ENCODE measurements at places on chromosomes 2 and 18.
A peak's percentile ranks its signal among the peaks of the same experiment; 100 is the strongest.

GRCh38 chr2:10647886-10648605 lies 41.7 kb downstream of the NOL10 start:
- DNase-seq, result no peak

DNA sequence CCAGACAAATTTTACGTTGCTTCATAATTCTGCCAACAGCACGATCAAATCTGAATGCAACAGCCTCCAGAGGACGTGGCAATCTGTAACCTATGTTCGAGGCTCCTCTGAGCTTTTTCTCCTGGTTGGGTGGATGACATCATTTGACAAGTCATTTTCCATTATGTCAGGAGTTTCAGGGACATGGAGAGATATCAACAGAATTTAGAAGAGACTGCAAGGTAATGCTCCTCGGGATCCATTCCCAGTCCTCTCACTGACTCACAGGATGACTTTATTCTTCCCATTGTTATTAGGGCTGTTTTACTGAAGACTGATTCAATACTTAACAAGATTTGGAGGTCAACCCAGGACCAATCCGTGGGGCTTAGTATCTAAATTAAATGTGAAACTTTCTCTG lies 72.5 kb upstream of the RNF152 start:
- DNase-seq, result no peak

- DNase-seq, result no peak
These were observed 29.2 kb downstream of the CAPN14 start for GRCh38 chr2:31188131-31188530.

- DNase-seq, result no peak
These were observed 241.6 kb downstream of the PDE11A start for GRCh38 chr2:177830881-177831386.

DNA sequence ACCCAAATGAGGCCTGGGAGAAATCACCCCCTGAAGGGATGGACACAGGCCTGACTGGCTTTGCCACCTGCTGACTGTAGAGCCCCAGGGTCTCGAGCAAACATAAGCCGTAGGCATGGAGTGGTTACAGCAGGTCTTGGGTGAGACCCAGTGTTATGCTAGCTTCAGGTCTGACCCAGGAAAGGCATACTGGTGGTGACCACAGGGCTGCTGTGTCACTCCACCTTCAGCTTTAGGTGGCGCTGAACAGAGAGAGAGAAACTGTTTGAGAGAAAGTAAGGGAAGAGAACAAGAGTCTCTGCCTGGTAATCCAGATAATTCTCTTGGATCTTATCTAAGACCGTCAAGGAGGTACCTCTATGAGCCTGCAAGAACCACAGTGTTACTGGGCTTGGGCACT lies 1544.2 kb upstream of the TMEFF2 start:
- no peak for DNase-seq

DNA sequence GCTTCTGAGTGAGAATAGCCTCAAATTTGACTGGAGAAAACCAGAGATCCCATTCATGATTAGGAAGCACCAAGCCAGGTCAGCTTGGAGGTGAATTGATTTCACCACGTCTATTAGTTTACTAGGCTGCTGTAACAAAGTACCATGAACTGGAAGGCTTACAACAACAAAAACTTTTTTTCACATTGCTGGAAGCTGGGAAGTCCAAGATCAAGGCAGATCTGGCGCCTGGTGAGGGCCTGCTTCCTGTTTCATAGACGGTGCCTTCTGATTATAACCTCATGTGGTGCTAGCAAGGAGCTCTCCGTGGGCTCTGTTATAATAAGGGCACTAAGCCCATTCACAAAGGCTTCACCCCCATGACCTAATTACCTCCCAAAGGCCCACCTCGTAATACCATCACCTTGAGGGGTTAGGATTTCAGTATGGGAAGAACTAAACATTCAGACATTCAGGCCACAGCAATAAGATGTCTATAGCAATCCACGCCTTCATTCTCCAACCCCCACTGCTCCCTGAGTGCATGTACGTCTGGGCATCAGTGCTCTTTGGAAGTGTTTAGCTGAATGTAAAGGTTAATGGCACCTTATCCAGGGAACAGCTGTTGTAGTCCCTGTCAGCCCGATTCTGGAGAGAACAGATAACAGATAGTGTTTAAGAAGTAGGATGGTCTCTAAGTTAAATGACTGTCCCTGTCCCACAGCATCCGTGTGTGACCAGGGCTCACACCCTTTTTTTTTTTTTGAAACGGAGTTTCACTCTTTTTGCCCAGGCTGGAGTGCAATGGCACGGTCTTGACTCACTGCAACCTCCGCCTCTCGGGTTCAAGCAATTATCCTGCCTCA lies 89.2 kb downstream of the SOCS6 start:
- no peak for DNase-seq

DNA sequence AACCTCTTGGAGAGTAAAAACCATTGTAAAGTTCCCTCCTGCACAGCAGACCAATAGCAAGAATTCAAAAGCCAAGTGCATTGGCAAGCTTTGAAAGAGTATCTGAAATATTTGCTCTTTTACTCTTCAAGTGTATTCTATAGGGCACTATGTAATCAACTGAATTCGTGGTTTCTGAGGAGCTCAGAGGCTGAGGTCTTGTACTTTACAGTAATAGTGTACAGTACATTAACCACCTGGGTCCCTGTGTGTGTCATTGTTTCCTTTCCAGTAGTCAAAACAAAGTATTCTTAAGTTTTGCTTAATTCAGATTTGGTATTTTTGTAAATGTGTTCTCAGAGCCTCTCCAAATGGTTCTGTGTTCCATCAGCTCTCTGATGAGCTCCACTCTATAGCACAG lies 769.7 kb downstream of the LRRTM4 start:
- DNase-seq, result no peak

DNA sequence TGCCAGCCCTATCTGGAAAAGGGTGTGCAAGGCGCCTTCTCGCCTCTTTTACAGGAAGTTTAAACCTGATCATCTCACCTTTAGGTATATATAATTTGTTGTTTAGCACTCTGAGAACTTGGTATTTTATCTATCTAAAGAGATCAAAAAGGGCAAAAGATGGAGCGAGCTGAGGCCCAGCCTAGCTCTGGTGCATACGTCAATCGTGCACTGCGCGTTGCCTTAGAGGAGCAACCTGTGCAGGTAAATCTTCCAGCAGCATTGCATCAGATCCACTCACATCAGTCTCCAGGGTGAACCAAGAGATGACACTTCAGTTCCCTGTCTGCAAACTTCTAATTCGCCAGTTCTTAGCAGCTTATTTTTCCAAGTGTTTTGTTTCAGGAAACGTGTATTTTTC lies 15.4 kb downstream of the BCL11A start:
- DNase-seq, result no peak

DNA sequence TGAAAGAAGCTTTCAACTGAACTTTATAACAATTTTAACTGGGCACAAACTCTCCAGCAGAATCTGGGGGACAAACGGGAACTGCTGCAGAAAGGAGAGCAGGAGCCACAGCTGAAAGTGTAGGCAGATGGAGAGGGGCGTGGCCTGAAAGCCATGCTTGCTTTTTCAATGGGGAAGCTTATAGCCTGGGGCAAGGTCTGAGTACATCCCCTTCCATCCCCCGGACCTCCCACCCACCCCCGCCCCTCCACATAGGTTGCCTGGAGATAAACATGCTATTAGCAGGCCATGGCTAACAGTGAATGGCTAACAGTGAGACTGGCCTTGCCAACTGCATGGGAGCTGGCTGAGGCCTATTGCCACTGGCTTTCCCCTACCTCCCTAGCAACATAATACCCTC lies 317.9 kb upstream of the TANK start:
- DNase-seq, result no peak

GRCh38 chr18:13501891-13502290 lies 224.5 kb downstream of the FAM210A start:
- no peak for DNase-seq

GRCh38 chr2:15936277-15937104 lies 3.9 kb upstream of the MYCN start:
- no peak for DNase-seq

GRCh38 chr2:120670771-120671480 lies 64.7 kb upstream of the GLI2 start:
- no peak for DNase-seq

- DNase-seq, result no peak
These were observed 158.2 kb downstream of the TDRD15 start for GRCh38 chr2:21281791-21282514.

DNA sequence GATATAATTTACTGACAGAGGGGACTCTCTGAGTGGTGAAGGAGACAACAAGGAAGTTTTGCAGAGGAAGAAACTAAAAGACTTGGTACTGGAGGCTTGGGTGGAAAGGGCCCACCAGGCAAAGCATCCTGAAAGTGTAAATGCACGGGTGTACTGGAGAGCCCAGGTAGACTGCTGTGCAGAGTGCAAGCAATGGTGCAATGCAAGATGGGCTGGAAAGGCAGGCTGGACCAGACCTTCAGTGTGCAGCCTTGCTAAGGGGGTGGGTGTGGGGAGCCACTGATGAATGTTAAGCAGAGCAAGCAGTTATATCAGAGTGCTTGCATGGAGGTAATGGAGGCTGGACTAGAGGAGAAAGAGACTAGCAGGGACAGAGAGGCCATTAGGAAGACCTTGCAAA lies 10.7 kb downstream of the C2orf74 start:
- DNase-seq, result no peak

- no peak for DNase-seq
These were observed 132.7 kb upstream of the STON1 start for GRCh38 chr2:48397281-48397680.

DNA sequence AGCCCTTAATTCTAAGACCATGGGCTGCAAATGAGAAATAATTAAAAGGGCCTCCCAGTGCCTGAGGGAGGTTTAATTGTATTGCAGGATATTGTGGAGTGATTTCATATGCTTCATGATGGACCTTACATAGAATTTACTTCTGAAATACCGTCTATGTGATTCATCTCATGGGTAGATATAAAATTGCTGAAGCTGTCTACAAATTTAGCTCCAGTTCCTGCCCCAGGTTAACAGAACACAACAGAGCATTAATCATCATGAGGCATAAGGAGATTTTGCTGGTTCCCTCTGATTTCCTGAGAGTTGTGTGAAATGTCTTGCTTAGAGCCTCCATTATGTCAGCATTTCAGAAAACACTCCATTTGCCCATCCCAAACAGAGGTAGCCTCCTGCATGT lies 770 bp downstream of the UPP2 start:
- no peak for DNase-seq

GRCh38 chr2:217551252-217551899 lies 451.4 kb downstream of the TNS1 start:
- DNase-seq, result no peak

DNA sequence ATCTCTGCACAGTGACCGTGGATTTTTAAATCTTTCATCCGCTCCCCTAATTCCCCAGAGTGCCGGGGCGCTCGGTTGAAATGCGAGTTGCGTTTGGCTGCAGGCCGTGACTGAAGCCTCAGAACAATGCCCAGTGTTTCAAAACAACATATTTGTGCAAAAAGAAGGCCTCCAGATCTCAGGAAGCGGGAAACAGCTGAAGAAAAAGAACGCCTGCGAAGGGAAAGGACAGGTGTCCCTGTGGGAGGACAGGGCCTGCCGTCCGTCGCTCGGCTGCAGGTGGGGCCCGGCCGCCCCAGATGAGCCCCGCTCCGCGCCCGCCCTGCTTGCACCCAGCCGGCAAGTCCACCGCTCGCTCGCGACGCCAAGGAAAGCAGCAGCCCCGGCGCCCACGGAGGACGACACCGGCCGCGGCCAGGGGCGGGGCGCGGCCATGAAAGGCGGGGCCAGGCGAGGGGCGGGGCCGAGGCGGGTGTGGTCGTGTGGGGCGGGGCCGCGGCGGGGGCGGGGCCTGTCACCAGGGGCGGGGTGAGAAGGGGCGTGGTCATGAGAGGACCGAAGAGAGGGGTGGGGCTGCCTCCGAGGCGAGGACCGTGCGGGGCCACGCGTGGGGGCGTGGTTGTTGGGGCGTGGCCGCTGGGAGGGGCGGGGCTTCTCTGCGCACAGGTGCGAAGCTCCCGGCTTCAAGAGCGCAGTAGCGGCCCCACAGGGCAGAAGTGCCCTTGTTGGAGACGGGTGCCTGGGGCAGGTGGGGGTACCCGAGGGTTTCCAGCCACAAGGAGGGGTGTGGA lies 17.6 kb upstream of the BOK start:
- peak; percentile 6 for DNase-seq

DNA sequence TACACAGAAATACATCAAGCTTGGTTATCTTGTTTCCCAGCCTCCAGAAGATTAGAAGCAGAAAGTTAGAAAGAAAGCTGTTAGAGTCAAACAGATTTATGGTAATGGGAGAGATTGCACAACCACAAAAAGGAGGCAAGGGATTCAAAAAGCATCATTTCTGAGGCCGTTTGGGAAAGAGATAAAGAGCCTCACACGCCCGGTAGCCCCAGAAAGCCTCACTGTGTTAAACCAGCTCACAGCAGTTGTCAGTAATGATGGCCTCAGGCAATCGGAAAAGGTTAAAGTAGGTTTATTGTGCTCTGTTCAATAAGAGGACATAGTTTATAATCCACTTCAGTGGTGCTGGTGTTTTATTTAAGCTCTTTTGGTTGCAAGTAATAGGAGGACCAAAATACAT lies 111.3 kb downstream of the DCC start:
- DNase-seq, result no peak

- no peak for DNase-seq
These were observed 39.9 kb upstream of the DARS1 start for GRCh38 chr2:136025057-136025973.
